ENCODE measurements at places on chromosomes 16 and 17. TPM values are rescaled to one million over a fixed set of nuclear protein-coding genes. Genes with fewer than 3 reads are reported as not detected.

WDR59 gene
- total RNA-seq = 34.8 TPM

TOX3 gene
- total RNA-seq = 6.3 TPM

DNAH3 gene
- 1.6 TPM for total RNA-seq

KRTAP3-1 gene
- not detected for total RNA-seq

C17orf107 gene
- total RNA-seq = 1.9 TPM

DNAH17 gene
- 3.0 TPM for total RNA-seq
